Activated T-helper 9 cell treated with anti-CD3 and anti-CD28 coated beads, Interleukin-2, amount 50 U/mL, for 16 hours (primary cell): ENCODE measurements at places on chromosomes 2 and 18.

- no peak for DNase-seq
These were observed 7.4 kb upstream of the LCT start for GRCh38 chr2:135844301-135844895.

DNA sequence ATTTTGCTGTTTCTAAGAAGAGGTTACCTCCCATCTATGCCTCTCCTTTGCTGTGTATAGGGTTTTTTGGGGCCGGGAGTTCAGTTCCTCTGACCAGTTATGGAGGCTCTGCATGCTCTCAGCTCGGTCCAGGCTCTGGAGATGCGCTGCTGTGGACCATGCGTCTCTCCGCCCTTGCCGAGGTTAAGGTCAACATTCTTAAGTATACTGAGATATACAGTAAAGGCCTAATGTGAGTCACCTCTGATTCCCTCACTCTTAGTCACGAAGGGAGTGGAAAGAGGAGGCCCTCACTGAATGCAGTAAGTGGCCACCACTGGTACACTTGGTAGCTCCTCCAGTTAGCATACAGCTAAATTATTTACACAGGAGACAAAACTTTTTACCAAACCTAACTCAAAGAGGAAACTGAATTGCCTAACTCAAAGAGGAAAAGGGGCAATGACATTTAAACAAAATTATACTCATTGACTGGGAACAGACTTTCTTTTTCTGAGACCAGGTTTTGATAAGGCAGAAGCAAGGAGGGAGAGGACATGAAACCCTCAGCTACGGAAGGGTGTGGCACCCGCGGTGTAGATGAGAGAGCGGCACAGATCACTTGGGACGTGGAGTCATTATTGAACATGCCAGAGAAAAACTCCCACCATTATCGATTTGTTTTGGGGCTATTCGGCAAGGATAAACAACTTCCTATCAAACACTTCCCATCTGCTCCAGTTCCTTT is 98.7 kb downstream of the COPS8 start:
- DNase-seq = no peak

- no peak for DNase-seq
These were observed 330.2 kb downstream of the DSC3 start for GRCh38 chr18:30712383-30712782.

GRCh38 chr2:235935773-235936172 is 232.4 kb downstream of the GBX2 start:
- no peak for DNase-seq

- no peak for DNase-seq
These were observed 51.0 kb downstream of the SETBP1 start for GRCh38 chr18:44731530-44732237.

DNA sequence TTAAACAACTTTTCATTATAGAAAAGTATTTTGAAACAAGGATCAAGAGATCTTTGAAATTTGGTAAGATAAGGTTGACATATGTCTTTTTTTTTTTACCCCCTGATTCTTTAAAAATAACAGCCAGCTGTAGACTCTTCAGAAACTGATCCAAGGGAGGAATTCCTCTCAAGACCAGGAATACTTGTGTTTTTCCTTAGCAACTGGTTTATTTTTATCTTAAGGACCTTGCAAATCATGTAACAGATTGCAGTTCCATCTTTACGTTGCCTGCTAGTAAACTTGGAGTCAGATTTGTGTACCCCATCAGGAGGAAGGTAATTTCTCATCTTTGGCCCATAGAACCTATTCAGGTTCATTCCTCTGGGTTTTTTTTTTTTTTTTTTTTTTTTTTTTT is 71.6 kb downstream of the BOLA3 start:
- DNase-seq = no peak

DNA sequence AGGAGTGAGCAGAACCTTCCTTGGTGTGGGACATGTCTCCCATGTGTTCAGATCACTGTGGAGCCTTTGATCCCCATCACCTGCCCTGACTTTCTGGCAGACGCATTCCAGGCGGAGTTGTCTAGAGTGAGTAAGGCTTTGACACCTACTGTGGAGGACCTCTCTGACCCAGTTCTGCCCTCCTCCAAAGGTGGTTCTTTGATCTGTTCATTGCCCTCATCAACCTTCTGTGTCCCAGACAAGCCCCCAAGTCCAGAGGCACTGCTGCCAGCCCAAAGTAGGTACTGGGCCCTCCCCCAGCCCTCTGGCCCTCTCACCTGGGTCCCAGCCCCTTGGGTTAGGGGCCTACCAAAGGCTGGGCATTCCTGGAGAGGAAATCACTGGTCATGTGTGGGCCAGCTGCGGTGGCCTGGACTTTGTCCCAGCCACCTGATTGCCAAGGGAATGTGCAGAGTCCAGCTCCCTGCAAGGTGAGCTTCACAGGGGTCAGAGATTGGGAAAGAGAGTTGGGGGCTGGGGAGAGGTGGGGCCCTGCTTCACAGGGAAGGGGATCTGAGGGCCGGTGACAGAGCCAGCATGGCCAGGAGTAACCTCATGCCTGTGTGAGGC is 12.1 kb upstream of the FAHD2A start:
- no peak for DNase-seq

GRCh38 chr2:233163486-233164103 is 87.9 kb upstream of the ATG16L1 start:
- DNase-seq = no peak

GRCh38 chr2:39492095-39492590 is 55.1 kb upstream of the MAP4K3 start:
- no peak for DNase-seq

DNA sequence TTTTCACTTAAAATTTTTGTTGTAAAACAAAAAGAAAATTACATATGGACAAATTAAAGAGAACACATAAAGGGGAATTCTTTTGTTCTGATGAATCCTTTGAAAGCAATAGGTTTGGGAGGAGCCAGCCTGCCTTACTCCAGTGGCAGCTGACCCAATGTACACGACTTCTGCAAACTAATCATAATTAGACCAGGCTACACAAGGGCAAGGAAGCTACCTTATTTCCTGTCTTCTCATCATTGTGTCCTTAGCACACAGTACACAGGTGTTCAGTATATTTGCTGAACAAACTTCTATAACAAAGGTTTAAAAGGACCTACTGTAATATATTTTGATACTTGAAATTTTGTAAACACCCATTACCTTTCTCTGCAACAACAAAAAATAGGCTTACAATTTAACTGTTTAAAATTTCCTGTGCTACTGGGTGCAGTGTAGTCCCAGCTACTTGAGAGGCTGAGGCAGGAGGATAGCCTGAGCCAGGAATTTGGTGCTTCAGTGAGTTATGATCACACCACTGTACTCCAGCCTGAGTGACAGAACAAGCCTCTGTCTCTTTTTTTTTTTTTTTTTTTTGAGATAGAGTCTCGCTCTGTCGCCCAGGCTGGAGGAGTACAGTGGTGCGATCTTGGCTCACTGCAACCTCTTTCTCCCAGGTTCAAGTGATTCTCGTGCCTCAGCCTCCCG is 18.9 kb downstream of the KCNG3 start:
- no peak for DNase-seq

DNA sequence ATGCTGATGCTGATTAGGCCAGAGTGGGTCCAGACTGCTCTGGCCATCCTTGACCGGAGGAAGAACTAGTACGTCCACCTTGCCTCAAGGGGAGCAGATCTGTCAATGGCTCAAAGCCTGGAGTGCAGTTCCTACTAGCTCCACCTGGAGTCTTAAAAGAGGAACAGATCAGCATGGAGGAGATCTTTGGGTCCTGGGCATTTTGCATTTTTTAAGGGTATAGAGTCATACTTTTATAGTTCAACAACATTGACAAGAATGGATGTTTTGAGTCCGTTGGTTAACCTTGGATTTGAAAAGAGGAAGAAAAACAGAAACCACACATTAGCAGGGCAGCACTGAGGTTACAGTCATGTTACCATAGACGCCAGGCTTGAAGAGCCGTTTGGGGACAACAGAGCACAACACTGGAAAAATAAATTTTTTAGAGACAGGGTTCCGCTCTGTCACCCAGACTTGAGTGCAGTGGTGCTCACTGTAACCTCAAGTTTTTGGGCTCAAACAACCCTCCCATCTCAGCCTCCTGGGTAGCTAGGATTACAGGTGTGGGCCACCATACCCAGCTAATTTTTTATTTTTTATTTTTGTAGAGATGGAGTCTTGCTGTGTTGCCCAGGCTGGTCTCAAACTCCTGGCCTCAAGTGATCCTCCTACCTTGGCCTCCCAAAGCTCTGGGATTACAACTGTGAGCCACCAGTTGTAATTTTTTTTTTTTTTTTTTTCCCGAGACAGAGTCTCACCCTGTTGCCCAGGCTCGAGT is 78.5 kb downstream of the PRKCE start:
- no peak for DNase-seq

DNA sequence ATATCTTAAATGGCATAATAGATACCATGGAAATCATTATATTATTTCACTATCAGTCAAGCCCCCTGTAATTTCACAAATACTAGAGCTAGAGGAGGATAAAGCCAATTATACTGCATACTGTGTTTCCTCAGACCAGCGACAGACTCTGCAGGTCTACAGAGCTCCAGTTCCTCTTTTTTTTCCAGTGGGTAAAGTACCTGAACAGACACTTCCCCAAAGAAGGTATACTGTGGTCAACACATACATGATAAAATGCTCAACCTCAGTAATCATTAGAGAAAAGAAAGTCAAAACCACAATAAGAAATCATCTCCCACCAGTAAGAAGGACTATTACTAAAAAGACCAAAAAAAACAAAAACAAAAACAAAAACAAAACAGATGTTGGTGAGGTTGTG is 44.6 kb downstream of the SCN7A start:
- no peak for DNase-seq

DNA sequence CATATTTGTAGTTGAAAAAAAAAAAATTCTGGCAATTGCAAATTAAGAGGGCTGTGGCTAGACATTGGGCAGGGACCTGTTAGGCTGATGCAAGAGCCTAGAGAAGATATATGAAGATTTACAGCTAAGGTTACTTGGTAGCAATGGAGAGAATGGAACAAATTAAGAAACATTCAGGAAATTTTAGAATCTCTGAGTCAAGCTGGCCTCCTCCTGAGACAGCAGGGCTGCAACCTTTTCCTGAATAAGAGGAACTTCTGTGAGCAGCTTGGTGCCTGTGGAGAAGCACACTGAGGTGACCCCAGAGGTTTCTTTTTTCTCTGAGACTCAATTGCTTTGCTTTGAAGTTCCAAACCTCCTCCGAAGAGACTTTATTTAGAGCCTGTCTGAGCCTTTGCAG is 118.6 kb upstream of the LRATD1 start:
- no peak for DNase-seq

DNA sequence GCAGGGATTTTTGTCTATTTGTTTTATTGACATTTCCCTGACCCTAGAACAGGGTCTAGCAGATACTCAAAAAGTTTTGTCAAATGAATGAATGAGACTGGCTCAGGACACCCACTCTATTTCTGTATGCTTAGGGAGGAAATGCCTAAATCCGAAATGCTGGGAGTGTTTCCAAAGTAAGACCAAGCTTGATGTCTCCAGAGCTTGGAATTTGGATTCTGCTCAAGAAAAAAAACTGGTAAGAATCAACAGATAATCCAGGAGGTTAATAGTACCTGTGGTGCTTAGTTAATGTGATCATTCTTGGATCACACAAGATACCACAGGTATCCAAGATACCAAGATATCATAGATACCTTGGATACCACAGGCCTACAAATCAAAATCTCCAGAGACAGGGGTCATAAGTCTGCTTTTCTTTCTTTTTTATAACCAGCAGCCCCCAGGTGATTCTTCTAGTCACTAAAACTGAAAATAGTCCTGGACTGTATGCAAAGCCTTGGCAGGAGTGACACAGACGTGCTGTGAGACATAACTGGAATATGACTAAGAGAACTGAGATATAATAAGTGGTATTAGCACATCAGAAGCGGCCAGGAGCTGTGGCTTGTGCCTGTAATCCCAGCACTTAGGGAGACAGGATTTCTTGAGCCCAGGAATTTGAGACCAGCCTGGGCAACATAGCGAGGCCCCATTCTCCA is 39.9 kb upstream of the SP3 start:
- no peak for DNase-seq
